HuH-7.5 (cell line): ENCODE measurements at places on chromosomes 12 and 14.

DNA sequence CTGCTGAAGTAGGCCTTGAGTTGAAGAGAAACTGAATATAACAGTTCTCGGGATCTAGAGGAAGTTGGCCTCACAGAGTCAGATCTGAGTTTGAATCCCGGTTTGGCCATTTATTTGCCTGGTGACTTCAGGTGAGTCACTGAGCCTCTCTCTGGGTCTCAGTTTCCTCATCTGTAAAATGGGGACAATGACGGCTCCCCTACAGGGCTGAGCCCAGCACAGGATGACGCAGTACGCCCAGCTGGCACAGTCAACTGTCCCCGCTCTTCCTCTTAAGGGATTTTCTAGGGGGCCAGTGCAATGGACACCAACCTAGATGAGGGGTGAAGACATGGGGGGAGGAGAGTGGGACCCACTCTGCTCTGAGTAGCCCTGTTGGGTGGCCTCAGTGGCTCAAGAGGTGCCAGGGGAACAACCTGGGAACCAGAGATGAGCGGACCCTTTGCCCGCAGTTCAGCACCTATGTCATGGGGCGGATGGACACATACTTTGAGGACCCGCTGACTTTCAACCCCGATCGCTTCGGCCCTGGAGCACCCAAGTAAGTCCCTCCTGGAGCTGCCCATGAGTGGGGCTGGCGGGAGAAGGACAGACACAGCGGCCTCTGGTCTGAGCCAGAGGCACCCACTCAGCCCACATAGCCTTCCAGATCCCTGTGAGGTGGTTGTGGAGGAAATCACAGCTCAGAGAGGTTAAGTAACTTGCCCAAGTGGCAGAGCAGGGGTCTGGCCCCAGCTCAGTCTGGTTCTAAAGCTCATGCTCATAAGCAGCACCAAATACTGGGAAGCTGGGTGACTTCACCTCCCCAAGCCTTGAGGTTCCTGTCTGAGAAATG lies 41.1 kb downstream of the CYP46A1 start:
- DNase-seq: no peak

DNA sequence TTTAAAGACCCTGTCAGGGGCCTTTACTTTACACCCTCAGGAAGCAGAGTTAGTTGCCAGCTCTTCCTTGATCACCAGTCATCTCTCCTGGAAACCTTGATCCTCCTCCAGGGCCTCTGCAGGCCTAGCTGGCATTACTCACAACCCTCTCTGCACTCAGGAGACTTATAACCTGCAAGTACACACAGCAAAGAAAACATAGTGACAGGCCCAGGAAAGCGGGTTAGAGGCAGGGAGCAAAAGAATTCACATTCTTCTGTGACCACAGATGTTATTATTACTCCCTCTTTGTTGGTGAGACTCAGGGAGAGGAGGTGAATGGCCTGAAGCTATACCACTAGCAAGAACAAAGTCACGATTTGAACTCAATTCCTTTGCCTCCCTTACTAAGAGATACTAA lies 87.4 kb downstream of the OR11H12 start:
- DNase-seq: no peak

- DNase-seq: peak; percentile 23
These were observed at the start of gene SPTB for GRCh38 chr14:64879635-64880220. Gene SPTB, minus strand, starts transcription at chr14:64879907. Its CDS starts 56,813 bp downstream, at chr14:64823094.

GRCh38 chr12:52018433-52019112 lies 11.8 kb downstream of the TAMALIN start:
- DNase-seq: no peak

DNA sequence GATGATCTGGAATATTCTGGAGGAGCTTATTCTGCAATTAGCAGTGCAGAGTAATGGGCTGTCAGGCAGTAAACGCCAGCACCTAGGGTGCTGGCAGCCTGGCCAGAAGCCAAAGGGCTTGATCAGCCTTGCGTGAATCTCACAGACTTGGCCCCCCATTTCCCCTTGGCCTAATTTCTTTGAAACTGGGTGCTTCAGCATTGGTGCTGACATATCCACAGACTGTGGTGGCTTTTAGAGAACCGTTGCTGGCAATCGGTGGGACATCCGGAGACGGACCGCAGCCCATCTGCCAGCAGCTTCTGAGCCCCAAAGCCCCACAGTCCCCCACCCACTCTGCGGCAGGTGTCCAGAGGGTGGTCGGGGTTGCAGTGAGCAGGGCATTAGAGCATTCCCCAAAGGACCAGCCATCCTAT lies 157.1 kb downstream of the CALM1 start:
- no peak for DNase-seq

DNA sequence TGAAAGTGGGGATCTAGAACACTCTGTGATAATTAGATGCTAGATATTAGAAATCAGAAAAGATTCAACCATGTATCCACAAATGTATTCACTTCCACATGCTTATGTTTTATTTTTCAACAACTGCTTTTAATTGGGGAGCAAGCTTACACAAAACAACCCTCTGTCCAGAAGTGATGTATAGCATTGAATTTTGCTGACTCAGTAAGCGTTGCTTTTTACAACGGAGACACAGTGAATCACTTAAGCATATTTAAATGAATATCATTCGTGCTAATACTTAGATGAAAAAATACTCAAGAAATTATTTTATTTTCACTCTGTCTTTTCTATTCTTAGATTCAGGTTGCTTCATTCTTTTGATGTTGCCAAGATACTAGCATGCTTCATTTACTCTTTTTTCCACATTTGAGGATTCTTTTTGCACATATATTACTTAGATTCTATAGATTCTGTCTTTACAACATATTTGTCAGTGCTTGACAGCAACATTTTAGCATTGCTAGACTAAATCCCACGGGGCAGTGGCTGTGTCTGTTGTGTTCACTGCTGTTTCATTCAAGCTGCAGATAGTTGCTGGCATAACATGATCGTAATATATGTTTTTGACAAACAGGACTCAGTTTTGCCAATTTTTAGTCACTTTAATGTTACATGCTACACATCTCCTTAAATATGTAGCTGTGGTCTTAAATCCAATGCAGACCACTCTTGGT lies 1714.4 kb upstream of the SEL1L start:
- DNase-seq: no peak

DNA sequence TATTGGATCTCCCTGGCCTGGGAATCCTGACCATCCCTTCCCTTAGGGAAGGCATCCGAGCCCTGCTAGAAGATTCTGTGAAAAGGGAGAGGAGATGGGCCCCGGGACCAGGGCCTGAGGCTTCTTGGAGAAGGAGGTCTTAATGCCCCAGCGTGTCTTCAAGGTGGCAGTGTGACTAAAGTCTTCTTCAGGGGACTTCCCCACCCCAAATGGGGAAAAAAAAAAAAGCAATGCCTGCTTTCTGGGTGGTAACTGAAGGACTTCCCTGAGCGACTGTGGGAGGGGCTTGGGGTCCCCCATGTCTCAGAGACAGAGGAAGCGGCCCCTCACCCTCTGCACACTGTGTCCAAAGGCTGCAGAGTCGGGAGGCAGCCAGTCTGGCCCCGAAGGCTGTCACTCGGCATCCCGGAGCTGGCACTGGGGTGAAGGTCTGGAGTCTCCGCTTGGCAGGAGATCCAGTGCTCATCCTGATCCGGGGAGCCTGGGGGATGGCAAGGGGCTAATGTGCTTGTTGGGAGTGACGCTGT lies 7.8 kb upstream of the PGF start:
- no peak for DNase-seq
